ENCODE measurements at places on chromosomes 5 and 9. TPM values are rescaled to one million over a fixed set of nuclear protein-coding genes. Genes with fewer than 3 reads are reported as not detected.

Gene PTGER4
- 22.0 TPM for total RNA-seq

- no peaks in the 10 kb centered on the region for H3K36me3 ChIP-seq
- H3K4me1 ChIP-seq = no peaks in the 10 kb centered on the region
- no peak overlapping the region for H3K4me3 ChIP-seq
Measured at GRCh38 chr5:82019342-82020138, 47.7 kb downstream of the ATG10 start.

DNA sequence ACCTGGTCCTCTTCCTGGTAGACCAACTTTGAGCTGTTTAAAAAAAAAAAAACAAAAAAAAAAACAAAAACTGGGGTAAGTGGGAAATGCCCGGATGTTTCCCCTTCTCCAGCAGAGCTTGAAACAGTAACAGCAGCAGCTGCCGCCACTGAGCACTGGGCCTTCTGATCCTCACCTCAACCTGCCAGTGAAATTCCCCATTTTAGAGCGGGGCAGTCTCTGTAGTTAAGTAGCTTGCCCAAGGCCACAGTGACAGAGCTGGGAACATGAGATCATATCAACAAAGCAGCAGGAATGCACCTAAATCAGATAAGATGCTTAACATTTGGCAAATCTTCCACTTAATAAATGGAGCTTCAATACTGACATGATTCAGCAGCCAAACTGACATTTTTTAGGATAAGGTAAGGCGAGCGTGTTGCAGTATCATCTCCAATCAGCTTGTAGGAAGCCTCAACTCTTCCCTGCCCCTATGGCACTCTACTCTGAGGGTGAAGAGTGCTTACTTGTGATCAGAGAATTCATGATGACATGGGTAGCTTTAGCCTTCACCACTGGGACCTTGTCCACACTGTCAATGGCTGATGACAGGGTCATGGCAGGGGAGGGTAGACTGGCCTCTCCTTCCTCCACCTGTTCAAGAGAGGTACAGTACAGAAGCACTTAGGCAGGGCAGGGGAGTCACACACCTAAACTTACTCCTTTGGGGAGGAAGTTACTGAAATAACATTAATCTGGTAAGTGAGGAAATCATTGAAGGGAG lies 9.3 kb downstream of the KIAA1191 start:
- no peaks in the 10 kb centered on the region for H3K4me1 ChIP-seq
- no peak overlapping the region for H3K4me3 ChIP-seq
- H3K27me3 ChIP-seq = no peaks in the 10 kb centered on the region
- DNase-seq = no peak

GRCh38 chr5:65742565-65743231 lies 20.7 kb downstream of the NLN start:
- no peak overlapping the region for H3K27ac ChIP-seq
- no peak for DNase-seq
- no peaks in the 10 kb centered on the region for H3K27me3 ChIP-seq
- H3K4me1 ChIP-seq = no peaks in the 10 kb centered on the region

DNA sequence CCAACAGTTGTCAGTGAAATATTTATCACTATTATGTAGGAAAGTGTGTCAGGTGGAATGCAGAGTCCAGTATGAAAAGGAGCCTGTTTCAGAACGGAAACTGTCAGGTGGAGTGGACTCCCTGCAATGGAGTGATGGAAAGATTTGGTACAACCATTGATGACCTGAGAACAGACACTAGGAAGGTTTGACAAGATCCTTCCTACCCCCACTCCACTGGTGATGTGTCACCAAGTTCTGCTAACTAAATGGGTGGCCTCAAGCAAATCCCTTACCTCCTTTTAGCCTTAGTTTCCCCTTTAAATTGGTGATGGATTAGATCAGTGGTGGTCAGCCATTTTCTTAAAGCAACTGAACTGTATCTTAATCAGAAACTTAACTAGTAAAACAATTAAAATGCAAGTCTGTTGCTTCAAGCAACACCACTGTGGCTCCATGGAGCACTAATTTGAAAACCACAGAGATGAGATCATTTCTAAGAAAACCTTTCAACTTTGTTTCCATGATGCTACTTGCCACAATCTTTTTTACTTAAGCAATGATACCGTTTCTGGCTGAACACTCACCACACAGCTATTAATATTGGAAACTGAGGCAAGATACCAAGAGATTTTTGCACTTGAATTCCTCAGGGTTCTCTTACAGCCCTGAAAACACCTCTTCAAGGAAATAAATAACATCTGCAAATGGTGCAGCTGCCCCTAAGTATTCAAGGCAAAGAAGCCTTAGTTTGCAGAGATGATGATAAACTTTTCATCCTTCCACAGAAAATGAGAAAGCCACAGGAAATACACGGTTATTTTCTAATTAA lies 140.6 kb downstream of the ERCC6L2 start:
- H3K36me3 ChIP-seq = no peaks in the 10 kb centered on the region
- H3K27ac ChIP-seq = no peak overlapping the region
- H3K4me1 ChIP-seq = no peaks in the 10 kb centered on the region
- DNase-seq = no peak
- no peaks in the 10 kb centered on the region for H3K27me3 ChIP-seq

Gene ADAMTSL2
- total RNA-seq = 1.6 TPM

- H3K27ac ChIP-seq = no peak overlapping the region
- no peak overlapping the region for H3K4me3 ChIP-seq
- no peaks in the 10 kb centered on the region for H3K27me3 ChIP-seq
- H3K36me3 ChIP-seq = no peaks in the 10 kb centered on the region
Measured at GRCh38 chr9:69757996-69758675, 1.7 kb downstream of the PTAR1 start.

All from prostate gland (tissue), 2 donors.